Thyroid gland (tissue), 4 donors: ENCODE measurements at places on chromosomes 5 and 9. TPM values are rescaled to one million over a fixed set of nuclear protein-coding genes. Genes with fewer than 3 reads are reported as not detected.

DNA sequence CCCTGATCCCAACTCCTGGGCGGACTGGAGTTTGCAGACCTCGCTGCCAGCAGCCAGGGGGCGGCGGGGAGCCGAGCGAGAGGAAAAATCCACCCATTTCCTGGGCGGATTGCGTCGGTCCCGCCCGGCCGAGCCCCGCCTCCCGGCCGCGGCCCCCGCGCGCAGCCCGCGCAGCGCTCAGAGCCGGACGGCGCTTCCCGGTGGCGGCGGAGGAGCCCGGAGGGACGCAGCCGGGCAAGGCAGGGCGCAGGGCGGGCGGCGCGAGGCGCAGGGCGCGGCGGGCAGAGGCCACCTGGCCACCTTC lies at the start of gene OLFM1:
OLFM1 (plus strand) TSS at position 180 of the 304 bp plus-strand sequence. CDS start 322 bp downstream, outside the sequence.
- no peak within 1 kb of the TSS for H3K27ac ChIP-seq
- no peaks in the 10 kb centered on the region for H3K36me3 ChIP-seq
- peak; percentile 69 for DNase-seq
- H3K27me3 ChIP-seq: peaks cover 7% of the 10 kb centered on the region
- H3K4me1 ChIP-seq: peaks cover 33% of the 10 kb centered on the region

GRCh38 chr9:69963803-69964202 lies 79.8 kb upstream of the MAMDC2 start:
- no peaks in the 10 kb centered on the region for H3K4me1 ChIP-seq
- no peak for DNase-seq

The AIF1L gene
- total RNA-seq: 43.0 TPM

GRCh38 chr5:150181027-150181426 lies 8.8 kb upstream of the SLC6A7 start:
- H3K27ac ChIP-seq: peak overlapping the region; percentile 24
- no peak overlapping the region for H3K4me3 ChIP-seq
- H3K4me1 ChIP-seq: peaks cover 10% of the 10 kb centered on the region
- no peaks in the 10 kb centered on the region for H3K27me3 ChIP-seq

- H3K4me1 ChIP-seq: no peaks in the 10 kb centered on the region
- no peak overlapping the region for H3K4me3 ChIP-seq
- no peak overlapping the region for H3K27ac ChIP-seq
Measured at GRCh38 chr9:17978773-17979172, 399.9 kb downstream of the SH3GL2 start.

- H3K27me3 ChIP-seq: no peaks in the 10 kb centered on the region
- DNase-seq: no peak
- H3K36me3 ChIP-seq: no peaks in the 10 kb centered on the region
- H3K4me3 ChIP-seq: no peak overlapping the region
- H3K27ac ChIP-seq: no peak overlapping the region
Measured at GRCh38 chr5:110840347-110840960, 101.6 kb downstream of the SLC25A46 start.

GRCh38 chr5:96538808-96539250 lies 105.8 kb upstream of the PCSK1 start:
- no peaks in the 10 kb centered on the region for H3K4me1 ChIP-seq
- no peak overlapping the region for H3K4me3 ChIP-seq
- no peaks in the 10 kb centered on the region for H3K27me3 ChIP-seq
- H3K27ac ChIP-seq: no peak overlapping the region
- no peaks in the 10 kb centered on the region for H3K36me3 ChIP-seq

The DMRTA1 gene
- total RNA-seq: 4.6 TPM

The TAL2 gene
- total RNA-seq: not detected

The ACO1 gene
- 44.6 TPM for total RNA-seq

DNA sequence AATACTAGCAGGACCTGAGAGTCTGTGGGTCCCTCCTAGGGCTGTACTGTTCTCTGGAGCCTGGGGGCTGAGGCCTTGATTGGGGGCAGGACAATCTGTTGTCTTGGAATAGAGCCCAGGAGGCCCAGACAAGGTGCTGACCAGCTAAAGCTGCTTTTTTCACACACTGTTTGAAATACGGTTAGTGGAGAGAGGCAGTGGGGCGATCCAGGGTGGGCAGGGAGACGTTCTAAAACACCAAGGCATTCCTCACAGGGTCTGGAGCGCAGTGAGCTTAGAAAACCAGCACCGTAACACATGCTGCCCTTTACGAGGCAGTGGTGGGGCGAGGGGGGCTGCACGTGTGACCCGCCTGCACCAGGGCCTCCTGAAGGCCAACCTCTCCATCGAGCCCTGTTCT lies 55.1 kb downstream of the EHMT1 start:
- H3K36me3 ChIP-seq: no peaks in the 10 kb centered on the region
- peak; percentile 34 for DNase-seq
- H3K4me1 ChIP-seq: peaks cover 34% of the 10 kb centered on the region
- H3K27ac ChIP-seq: no peak overlapping the region

The OR13C5 gene
- total RNA-seq: not detected

The SPATA31A3 gene
- total RNA-seq: not detected

The DOK3 gene
- 5.9 TPM for total RNA-seq

GRCh38 chr9:12719431-12719830 lies 26.2 kb downstream of the TYRP1 start:
- no peak overlapping the region for H3K4me3 ChIP-seq
- H3K27me3 ChIP-seq: no peaks in the 10 kb centered on the region
- H3K36me3 ChIP-seq: no peaks in the 10 kb centered on the region
- no peak for DNase-seq

- H3K27ac ChIP-seq: no peak overlapping the region
- no peaks in the 10 kb centered on the region for H3K27me3 ChIP-seq
- H3K36me3 ChIP-seq: no peaks in the 10 kb centered on the region
- H3K4me3 ChIP-seq: no peak overlapping the region
Measured at GRCh38 chr9:107213080-107213479, 70.0 kb upstream of the RAD23B start.

The PCDHA12 gene
- 9.6 TPM for total RNA-seq

GRCh38 chr9:21965401-21965951 lies 28.7 kb downstream of the CDKN2A start:
- peak; percentile 22 for DNase-seq
- no peak overlapping the region for H3K4me3 ChIP-seq
- no peaks in the 10 kb centered on the region for H3K36me3 ChIP-seq
- H3K4me1 ChIP-seq: peaks cover 5% of the 10 kb centered on the region
- H3K27me3 ChIP-seq: peaks cover 50% of the 10 kb centered on the region
